ENCODE measurements at places on chromosomes 1 and 21.

DNA sequence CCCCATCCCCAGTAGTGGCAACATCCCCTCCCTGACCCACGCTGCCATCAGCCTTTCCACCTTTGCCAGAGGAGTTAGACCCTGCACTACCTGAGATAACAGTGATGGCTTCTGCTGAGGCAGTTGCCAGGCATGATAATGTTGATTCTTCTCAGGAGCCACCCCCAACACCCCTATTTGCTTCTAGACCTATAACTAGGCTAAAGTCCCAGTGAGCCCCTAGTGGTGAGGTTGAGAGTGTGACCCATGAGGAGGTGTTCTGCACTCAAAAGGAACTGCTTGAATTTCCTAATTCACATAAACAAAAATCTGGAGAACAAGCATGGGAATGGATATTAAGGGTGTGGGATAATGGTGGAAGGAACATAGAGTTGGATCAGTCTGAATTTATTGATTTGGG, 159.6 kb upstream of the COL11A1 start:
- DNase-seq = no peak

- no peak for DNase-seq
Observed at GRCh38 chr21:36606287-36606982, 92.5 kb upstream of the SIM2 start.

- DNase-seq = no peak
Observed at GRCh38 chr1:191615101-191615821, 543.0 kb upstream of the RGS18 start.

DNA sequence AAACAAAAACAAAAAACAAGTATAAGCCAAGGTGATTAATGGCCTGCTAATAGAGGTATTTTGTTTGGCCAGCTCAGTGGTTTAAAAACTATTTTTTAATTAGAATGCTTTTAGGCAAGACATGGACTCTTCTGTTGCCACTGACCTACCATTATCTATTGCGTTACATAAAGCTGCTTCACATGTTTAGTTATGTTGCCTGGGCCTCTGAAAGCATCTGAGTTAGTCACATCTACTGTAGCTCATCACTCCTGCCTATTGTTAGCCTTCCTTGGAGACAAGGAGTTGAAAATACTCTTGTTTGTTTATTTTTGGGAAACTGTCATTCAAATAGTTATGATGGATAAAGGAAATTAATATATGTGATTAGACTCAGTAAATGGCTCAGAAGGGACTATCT, 14.3 kb downstream of the DNAJB4 start:
- no peak for DNase-seq

GRCh38 chr21:46065215-46065913, 32.5 kb upstream of the COL6A2 start:
- no peak for DNase-seq
